ENCODE measurements at places on chromosomes 2 and 18.

DNA sequence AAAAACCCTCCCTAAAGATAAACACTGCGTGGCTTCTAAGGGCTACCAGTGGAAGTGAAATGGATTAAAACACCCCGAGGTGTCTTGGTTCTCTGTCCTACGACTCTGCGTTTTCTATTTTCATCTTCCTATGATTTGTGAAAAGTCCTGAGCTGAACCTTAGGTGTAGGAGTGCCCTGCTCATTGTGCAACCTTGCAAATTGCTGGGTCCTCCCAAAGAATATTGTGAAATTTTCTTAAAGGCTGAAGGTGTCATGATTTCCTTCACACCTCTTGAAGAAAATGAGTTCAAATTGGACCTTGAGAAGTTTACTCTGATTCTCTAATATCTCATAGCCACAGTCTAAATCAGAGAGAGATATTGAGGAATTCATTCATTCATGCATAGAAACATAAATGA, 1.8 kb upstream of the SLC19A3 start:
- DNase-seq, result no peak

GRCh38 chr18:59909289-59910036, 9.7 kb downstream of the PMAIP1 start:
- DNase-seq, result no peak

DNA sequence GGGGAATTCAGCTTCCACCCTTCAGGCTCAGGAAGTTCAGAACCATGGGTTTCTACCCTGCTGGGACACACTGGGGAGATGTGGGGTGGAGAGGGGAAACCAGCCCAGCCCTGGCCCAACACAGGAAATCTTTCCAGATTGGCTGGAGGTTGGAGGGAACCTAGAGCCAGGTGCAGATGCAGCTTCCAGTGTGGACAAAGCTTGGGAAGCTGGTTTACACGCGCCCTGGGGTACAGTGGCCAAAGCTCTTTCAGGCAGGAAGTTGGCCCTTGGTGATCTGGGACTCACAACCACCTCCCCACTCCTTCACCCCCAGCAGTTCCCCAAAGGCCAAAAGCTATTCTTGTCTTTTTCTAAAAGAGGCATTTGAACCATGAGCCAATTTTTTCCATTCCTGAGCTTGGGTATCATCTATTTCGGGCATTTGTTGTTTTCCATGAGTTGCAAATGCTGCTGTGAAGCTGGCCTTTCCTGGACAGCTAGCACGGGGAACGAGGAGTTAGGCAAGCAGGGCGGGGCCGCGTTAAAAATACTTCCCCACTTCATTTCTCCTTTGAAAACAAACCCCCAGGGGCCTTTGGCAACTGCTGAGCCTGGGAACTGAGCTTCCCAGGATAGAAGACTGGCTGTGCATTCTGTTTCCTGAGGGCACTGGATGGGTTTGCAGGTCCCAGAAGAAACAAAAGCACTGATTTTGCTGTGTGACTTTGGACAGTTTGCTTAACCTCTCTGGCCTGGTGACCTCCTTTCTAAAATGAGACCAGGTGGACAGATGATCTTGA, 3.1 kb upstream of the ARID5A start:
- DNase-seq, result no peak

DNA sequence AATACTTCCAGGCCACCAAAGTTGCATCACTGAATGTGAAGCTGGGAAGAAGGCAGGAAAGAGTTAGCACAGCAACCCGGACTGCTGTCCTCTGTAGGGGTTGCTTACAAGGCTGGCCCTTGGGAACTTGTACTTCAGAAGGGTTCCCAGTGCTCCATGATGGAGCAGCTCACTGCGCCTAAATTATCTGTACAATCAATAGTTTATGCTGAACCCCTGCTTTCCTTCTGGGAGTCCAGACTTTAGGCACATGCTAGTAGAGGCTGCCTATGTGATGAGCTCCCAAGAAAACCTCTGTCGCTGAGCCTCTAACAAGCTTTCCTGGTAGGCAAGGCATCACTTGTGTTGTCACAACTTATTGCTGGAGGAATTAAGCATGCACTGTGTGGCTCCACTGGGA, 34.3 kb downstream of the XDH start:
- DNase-seq, result no peak

DNA sequence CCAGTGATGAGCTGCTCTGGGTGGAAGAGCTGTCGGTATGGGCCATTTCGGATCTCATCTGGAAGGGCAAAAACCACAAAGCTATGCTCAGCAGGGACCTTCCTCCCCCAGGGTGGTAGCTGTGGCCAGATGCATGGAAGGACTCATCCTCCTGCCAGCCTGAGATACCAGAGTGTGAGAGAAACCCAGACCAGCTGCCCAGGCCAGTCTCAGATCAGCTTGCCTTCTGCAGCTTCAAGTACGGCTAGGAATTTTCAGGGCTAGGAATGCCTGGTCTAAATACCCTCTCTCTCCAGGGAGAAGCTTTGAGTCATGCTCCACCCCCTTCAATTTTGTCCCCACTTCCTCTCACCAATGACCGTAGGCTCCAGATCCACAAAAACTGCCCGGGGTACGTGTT, 1.4 kb upstream of the TUBA4B start:
- DNase-seq, result no peak

DNA sequence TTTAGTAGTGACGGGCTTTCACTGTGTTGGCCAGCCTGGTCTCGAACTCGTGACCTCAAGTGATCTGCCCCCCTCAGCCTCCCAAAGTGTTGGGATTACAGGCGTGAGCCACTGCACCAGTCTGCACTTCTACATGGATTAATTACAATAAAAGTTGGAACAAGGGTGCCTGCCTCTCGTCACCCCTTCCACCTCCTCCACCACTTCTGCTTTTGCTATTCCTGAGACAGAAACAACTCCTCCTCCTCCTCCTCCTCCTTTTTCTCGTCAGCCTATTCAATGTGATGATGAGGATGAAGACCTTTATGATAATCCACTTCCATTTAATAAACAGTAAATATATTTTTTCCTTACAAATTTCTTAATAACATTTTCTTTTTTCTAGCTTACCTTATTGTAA, 35.2 kb downstream of the SRBD1 start:
- DNase-seq, result no peak

DNA sequence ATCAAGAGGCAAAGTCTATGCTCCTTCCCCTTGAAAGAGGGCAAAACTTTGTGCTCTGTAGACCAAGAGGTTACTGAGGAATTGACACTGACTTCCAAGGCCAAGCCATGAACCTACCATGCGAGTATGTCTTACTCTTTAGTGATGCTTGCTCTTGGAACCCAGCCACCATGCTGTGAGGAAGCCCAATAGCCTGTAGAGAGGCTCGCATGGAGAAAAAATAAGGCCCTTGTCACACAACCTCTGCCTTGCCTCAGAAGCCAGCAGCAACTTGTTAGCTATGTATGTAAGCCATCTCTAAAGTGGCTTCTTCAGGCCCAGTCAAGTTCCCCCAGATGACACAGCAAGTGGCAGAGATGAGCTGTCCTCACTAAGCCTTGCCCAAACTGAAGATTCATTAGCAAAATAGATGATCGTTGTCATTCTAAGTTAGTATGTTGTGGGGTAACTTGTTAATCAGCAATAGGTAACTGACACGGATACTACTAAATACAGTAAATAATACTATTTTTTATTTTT, 66.1 kb upstream of the RGPD5 start:
- no peak for DNase-seq

GRCh38 chr2:61023670-61024069, 5.6 kb upstream of the PUS10 start:
- no peak for DNase-seq

DNA sequence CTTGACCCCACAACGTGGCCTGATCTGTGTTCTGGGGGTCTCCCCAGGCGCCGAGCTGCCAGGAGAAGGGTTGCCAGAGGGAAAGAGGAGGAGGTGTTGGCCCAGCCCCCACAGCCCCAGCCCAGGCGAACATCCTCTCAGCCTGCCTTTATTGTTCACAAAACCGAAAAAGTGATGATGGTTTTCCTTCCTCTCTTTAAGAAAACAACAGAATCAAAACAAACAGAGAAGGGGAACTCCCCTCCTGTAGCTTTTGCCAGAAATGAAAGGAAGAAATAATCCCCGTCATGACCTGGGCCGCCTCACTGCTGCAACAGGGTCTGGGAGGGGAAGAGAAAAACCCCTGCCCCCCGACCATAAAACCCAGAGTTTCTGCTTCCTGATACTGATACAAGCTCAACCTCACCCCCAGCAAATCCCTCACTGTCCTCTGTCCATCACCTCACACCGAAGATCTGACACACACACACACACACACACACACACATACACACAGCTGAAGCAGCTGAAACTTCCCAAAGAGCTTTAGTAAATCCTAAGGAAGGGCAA, 52.0 kb downstream of the ZFP36L2 start:
- DNase-seq, result peak; percentile 64

- DNase-seq, result no peak
These were observed 95.8 kb upstream of the CAVIN2 start for GRCh38 chr2:191942739-191943103.

DNA sequence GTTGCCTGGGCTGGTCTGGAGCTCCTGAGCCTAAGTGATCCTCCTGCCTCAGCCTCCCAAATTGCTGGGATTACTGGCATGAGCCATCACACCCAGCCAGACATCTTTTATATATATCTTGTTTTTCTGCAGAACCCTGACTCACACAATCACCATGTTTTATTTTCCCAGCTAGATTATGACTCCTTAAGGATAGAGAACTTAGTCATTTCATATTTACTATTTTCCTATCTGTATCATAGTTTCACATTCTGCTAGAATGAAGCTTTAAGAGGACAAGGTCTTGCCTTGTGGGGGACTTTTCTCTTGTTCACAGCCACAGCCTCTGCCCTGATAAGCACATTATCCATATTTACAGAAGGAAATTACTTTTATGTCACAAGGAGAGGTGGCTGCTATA, 73.9 kb downstream of the LBH start:
- DNase-seq, result no peak

GRCh38 chr2:95271381-95271971, 2.8 kb upstream of the PROM2 start:
- no peak for DNase-seq

- DNase-seq, result no peak
These were observed 39.0 kb downstream of the ANXA4 start for GRCh38 chr2:69780921-69781320.

GRCh38 chr18:56748698-56749268, 97.6 kb downstream of the WDR7 start:
- no peak for DNase-seq

DNA sequence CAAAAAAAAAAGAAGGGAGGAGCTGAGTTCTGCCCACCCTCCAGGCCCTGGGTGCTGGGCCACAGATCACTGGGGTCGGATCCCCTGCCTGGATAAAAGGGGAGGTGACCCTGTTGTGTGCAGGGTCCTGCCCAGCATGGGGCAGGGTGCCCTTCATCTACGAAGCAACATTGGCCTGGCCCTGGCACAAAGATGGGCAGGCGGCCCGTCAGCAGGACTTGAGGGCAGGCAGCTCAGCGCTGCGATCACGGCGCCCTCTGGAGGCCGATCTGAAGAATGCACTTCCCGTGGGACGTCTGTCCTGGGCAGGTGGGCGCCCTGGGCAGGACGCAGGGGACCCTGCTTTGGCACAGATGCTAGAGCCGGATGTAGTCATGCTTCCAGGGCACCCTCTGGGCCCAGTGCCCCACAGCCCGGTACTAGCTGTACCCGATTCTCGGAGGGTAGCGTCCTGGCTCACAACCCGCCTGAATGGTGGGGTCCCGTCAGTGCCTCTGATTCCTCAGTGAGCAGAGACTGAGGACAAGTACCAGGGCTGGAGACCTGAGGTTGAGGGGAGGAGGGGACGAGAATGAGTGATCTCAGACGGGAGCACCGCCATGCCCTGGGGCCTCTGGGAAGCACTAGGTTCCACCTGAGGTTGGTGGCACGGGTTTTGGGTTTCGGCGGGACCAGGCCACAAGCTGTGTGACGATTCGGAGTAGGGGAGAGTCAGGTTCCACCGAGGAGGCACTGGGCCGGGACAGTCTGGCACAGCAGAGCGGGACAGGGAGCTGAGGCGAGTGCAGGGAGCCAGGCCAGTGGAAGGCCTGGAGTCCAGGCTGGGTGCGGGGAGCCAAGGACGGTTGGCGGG, 18.0 kb downstream of the ARID5A start:
- DNase-seq, result peak; percentile 50

DNA sequence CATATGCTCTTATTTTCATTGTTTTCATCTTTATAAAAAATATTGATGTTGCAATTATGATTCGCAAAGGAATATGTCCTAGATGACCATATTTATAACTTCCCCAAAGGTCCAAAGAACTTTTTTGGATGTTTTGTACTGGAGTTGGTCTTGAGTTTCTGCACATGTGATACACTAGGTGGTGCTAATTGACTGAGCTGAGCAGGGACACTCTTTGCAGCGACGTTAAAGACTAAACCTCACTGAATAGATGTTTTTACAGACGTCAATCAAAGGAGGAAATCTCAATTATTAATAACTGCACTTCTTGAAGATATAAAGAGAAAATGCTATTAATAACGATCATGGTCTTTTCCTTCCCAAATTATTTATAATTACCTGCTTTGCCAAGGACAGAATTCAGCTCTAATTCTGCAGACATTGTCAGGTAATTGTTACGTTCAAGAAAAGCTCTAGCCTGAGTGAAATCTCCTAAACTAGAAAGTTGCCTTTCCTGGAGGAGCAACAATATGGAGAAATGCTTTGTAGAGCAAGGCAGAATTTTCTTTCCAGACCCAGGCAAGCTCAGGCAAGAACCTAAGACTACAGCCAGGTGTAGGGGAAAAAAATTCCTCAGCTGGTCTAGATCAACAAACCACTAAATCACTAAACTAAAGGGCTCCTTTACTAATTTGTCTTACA, 119.3 kb upstream of the RBBP8 start:
- no peak for DNase-seq

DNA sequence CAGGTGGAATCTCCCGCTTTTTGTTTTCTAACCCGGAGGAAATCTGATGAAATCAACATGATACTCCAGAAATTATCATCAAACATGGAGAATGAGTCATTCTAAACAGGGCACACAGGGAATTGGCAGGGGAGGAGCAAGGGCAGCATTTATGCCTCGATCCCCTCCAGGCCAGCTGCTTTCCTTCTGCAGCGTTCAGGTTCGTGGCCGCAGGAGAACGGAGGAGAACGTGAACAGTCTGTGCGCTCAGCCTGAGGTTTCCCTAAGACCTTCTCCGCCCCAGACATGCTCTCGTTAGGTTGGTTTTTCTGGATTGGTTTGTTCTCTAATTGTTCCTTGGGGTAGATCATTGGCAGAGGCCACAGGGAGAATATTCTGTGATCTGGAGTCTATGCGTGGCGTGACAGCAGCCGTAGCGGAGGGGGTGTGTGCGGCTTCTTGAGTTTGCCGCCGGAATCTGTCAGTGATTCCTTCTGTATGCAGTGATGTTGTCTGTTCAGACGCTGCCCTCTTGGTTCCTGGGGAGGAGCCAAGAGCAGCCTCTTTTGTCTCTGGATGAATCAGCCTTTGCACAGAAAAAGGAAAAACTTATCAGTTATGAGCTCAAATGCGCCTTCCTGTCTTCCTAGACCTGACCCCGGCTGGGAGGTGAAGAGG, 75.9 kb downstream of the SH3BP4 start:
- no peak for DNase-seq
